NT2/D1 (cell line): ENCODE measurements at places on chromosomes 11 and 22.

- DNase-seq = no peak
Measured at GRCh38 chr11:1447845-1448825, 38.4 kb downstream of the MOB2 start.

- DNase-seq = no peak
Measured at GRCh38 chr11:42901084-42901483, 410.7 kb upstream of the API5 start.

- DNase-seq = no peak
Measured at GRCh38 chr11:48341466-48341865, 16.7 kb downstream of the OR4C3 start.

- DNase-seq = no peak
Measured at GRCh38 chr11:124791626-124792341, 8.4 kb downstream of the MSANTD2 start.

DNA sequence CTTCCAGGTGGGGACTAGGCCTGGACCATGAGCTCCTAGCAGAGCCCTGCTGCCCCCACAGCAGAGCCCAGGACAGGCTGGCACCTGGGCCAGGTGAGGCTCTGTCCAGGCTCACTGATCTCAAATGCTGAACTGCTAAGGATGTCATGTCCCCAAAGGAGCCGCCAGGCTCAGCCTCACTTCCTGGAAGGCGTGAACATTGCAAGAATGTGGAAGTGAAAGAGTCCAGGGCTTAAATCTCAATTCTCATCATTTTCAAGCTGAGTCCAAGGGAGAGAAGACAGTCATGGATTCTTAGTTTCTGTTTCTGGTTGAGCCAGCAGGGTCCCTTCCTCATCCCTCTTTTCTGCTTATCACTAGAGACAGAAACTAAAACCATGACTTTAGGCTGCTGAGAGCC is 5.0 kb downstream of the ASCL2 start:
- no peak for DNase-seq

DNA sequence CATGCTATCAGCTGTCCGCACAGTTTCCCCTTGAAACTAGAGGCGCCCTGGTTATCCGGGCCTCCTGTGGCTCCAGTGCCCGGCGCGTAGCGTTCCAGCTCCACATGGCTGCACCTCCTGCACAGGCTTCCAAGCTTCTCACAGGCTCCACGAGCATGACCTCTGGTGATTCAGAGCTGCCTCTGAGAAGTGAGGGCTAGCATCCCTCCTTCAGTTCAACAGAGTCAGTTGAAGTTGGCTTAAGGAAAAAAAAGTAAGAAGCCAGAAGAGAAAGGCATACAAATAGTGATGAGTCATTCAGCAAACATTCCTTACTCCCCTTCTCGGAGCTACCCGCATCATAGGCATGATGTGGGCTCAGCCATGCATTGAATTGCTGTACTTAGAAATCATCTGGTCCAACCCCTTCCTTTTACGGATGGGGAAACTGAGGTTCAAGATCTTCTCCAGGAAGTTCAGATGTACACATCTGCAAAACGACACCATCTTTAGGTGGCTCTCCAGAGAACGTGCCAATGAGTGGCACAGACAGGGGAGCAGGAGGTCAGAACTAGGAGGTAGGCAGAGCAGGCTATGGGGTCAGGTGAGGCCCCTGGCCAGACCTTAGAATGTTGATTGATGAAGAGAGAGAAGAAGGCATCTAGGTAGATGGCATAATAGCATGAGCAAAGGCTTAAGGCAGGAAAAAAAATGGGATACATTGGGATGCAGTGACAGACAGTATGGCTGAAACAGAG is 216.3 kb upstream of the TBCEL start:
- peak; percentile 46 for DNase-seq

DNA sequence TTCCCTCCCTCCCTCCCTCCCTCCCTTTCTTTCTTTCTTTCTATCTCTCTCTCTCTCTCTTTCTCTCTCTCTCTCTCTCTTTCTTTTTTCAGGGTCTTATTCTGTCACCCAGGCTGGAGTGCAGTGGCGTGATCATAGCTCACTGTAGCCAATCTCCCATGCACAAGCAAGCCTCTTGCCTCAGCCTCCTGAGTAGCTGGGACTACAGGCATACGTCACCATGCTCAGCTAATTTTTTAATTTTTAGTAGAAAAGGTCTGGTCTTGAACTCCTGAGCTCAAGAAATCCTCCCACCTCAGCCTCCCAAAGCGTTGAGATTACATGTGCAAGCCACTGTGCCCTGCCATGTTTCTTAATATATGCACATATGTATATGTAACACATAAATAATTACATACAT is 19.0 kb downstream of the TSKU start:
- no peak for DNase-seq

- no peak for DNase-seq
Measured at GRCh38 chr11:128407962-128408361, 179.4 kb downstream of the ETS1 start.

GRCh38 chr11:80473562-80473961 is 1032.7 kb upstream of the TENM4 start:
- DNase-seq = no peak

DNA sequence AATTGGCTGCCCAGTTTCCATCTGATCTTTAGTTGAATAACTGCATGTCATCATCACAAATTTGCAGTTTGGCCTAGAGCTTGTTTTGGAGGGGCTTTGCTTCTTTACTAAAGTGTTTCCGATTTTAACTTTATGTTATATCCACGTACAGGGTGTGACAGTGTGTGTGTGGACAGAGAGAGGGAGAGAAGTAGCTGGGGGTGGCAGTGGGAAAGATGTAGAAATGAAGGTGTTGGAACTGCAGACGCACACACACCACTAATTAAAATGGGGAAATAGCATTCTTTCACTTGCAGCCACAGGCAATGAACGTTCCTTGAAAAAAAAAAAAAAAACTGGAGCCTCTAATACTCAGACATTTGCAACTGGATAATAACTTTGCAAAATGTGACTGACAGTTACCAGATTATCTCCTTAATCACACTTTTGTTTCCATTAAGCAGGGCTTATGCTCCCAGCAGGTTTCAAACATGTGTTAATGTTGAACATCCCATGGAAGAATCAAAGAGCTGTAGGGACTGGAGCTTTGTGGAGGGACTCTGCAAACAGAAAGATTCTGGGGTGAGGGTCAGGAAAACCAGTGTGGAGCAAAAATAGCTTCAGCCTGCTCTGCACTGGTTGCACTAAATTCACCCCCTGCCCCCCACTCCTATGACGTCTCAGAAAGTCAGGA is 238.1 kb upstream of the TENM4 start:
- DNase-seq = peak; percentile 70

DNA sequence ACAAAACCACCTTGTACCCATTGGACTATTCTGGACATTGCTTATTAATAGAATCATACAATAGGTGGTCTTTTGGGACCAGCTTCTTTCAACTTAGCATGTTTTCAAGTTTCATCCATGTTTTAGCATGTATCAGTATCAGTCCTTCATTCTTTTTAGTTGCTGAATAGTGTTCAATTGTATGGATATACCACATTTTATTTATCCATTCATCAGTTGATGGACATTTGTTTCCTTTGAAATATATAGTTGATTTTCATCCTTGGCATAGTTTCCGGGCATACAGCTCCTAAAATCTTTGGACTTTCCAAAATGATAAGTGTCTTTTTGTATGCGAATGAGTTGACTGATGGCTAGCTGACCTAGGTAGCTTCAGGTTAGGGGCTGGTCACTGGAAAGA is 12.2 kb downstream of the PPP6R3 start:
- DNase-seq = no peak

DNA sequence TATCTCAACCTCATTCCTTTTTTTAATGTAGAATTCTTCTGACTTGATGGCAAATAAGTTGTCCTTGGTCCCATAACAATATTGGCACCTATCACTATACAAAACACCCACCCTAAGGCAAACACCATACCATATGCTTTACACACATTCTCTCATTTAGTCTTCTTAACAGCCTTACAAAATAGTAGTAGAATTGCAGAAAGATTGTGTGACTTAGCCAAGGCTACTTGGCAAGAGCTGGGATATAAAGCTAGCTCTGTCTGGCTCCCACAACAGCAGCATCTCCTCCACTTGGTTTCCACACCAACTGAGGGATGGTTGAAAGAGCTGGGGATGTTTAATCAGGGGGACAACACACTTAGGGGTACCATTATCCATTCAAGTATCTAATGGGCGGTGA is 9.8 kb upstream of the ZDHHC13 start:
- no peak for DNase-seq

- no peak for DNase-seq
Measured at GRCh38 chr11:83715927-83716535, 429.9 kb upstream of the CCDC90B start.

DNA sequence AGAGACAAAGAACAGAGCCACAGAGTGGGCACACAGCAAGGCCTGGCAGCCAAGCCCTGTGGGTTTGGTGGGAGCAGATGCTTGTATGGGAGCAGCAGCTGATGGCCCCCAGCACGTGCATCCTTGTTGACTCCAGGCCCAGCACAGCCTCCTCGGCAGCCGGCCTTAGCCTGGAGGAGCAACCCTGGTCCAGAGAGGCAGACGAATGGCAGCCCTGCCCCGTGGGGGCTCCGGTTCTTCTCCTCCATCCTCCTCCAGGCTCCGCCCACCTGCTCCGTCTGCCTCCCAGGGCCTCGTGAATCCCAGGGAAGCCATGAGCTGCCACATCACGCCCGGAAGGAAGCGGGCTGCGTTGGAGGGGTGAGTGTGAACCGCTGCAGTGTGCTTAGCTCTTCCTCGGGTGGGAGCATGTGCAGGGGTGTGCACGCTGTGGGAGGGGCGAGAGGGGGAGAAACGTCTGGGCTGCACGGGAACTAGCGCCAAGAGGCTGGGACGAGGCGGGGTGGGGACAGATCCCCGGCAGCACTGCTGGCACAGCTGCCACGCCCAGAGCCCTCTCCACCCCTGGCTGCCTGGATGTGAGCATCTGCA is 36.3 kb upstream of the JAM3 start:
- DNase-seq = no peak

DNA sequence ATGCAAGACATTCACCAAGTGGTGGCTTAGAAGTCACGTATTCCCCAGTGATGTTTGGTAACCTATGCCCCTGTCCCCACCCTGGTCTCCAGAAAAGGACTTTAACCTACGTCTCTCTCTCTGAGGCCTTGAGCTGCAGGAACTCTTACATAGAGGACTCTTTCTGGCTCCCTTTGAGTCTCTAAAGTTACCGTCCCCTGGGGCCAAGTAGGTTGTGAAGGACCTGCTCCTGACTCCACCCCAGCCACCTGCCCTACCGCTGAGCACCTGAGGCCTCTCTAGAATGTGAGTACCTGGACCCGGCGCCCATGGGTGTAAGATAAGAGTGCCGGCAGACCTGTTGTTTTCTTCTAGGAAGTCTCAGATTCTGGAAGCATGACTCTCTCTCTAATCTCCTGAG is 95.4 kb downstream of the TIMP3 start:
- no peak for DNase-seq

DNA sequence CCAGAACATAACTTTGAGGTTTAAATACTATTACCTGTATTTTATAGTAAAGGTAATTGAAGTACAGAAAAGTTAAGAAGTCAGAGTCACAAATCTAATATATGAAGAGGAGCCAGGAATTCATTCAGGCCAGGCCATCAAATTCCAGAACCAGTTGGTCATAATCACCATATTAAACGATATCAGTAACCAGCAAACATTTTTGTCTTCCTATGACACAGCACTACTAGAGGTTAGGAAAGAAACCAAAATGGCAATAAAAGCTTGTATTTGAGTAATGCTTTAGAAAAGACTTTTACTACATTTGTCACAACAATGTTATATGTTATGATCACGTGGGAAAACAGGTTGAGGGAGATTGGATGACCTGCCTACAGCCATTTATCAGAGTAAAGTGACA is 62.2 kb downstream of the DKK3 start:
- no peak for DNase-seq

GRCh38 chr22:32080904-32081303 is 37.8 kb downstream of the SLC5A1 start:
- peak; percentile 11 for DNase-seq

- DNase-seq = no peak
Measured at GRCh38 chr11:9895006-9895405, 231.1 kb downstream of the SWAP70 start.

DNA sequence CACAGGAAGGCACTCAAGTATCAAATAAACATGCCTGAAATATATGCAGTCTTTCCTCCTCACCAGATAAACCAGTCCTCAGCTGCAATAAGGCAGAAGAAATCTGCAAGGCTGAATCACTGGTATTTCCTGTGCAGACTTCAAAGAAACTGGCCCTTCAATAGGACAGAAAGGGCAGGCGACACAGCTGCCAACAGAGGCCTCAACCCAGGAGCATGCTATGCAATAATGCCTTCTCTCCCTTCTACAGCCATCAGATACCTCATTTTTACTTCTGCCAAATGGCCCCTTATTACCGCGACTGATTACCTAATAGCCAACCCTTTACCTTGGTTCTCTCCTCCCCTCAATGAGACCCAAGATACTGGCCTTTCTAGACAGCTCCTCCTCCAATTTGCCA is 8.0 kb downstream of the NUMA1 start:
- no peak for DNase-seq
